ENCODE measurements at places on chromosomes 7 and 10.
A peak's percentile ranks its signal among the peaks of the same experiment; 100 is the strongest.

DNA sequence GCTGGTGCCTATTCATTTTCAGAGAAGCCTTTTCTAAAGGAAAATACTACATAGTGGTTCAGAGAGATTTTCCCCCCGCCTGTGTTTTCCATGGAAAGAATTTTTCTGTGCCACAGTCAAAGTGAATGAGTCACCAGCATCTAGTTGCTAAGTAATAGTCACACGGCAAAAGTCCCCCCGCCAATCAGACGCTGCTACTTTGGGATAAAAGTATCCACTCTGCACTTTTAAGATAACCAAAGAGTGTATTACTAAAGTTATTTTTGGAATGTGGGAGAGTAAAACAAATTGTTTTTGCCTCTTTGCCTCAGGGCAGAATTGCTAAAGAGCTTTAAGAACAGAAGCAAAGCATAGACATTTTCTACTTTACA lies 23.5 kb downstream of the ABLIM1 start:
- DNase-seq = no peak

DNA sequence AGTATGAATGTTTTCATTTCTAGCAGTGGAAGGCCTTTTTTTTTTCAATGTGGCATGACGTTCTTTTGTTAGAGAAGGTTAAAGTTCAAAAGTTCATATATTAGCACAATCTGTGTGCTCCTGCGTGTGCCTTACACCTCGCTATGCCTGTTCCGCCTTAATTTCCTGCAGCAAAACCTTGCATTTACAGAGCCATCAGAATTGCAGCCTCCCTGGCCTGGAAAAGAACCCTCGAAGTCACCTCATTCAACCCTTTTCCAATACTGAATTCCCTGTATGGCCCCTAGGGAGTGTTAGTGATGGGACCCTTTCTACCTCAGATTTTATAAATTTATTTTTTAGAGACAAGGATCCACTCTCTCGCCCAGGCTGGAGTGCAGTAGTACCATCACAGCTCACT lies 103.5 kb upstream of the ZNF438 start:
- DNase-seq = no peak

DNA sequence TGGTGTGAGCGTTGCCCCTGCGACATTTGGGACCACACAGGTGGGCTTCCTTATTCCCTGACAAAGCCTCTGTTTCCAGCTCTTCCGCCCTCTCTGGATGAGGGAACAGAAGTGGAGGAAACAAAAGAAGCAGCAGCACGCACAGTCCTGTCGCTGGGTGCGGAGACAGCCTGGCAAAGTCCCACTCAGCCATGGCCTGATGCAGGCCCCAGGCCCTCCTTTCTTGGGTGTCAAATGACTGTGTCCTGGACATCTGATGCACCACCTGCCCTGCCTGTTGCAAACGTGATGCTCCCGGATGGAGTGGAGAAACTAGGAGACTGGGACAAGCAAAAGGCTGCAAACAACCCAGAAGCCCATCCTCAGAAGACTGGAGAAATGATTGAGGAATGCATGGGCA lies 20.7 kb downstream of the ZMIZ2 start:
- no peak for DNase-seq

GRCh38 chr7:27108390-27109127 lies 6.1 kb upstream of the HOXA2 start:
- no peak for DNase-seq

- DNase-seq = no peak
Observed at GRCh38 chr10:124537166-124537725, 75.6 kb downstream of the LHPP start.

DNA sequence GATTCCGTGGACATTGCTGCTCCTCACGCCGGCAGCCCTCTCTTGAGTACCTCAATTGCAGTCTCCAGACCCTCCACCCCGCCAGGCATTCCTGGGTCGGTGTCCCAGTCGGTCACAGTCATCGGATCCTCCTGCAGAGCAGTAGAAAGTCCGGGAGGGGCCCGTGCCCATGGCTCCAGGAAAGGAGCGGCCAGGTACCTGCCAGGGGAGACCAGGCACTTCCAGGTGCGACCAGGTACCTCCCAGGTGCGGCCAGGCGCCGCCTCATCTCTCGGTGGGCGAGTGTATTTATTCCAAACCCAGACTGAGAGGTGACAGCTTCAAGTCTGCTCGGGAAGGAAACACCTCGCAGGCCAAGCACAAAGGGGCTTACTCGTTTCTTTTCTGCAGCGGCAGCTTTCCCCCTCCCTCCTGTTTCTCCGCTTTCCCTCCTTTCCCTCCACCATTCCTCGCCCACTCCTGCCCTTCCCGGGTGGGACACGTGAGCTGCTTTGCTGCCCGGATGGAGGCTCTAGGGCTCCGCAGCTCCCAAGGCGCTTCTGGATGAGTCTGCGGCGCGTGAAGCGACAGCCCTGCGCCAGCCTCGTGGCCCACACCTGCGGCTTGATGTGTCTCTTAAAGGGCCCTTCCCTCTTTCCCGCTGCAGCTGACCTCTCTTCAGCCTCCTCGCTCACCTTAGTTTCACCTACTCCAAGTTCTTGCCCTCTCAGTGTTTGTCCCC lies 39.4 kb upstream of the AGK start:
- DNase-seq = no peak

- DNase-seq = no peak
Observed at GRCh38 chr7:67484244-67484751, 487.7 kb downstream of the TYW1 start.

DNA sequence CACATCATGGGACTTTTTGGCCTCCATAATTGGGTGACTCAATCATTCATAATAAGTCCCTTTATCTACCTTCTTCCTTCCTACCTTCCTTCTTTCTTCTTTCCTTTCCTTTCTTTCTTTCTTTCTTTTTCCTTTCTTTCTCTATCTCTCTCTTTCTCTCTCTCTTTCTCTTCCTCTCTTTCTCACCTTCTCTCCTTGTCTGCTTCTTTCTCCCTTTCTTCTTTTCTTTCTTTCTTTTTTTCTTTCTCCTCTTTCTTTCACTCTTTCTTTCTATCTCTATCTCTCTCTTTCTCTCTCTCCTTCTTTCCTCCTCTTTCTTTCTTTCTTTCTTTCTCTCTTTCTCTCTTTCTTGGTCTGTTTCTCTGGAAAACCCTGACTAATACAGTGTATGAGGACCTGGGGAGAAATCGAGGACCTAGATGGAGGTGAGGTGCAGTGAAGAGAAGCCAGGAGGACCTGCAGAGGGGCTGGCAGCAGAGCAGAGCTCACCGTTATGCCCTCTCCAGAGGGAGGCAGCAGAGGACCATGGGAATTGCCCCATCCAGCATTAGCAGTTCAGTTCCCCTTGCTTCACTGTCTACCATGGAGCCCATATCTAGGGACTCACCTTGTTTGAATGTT lies 52.7 kb upstream of the BTRC start:
- DNase-seq = no peak

- DNase-seq = peak; percentile 39
Observed at GRCh38 chr10:80530251-80530650, 7.5 kb upstream of the SH2D4B start.

DNA sequence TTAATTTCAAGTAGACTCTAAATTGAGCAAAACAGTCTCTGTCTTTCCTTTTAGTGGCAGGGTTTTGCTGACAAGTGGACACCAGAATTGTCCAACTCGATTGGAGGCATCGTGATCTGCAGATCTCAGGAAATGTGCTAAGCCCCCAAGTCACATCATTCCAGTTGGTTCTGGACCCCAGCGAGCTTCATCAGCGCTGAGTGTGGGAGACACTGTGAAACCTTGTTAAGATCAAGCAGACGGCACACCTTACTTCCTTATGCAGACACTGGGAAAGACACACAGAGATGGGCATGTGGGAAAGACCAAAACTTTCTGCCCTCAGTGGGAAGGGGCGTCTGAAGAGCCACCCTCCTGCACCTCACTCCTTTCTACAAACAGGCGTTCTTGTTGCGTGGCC lies 440.8 kb downstream of the GLRX3 start:
- no peak for DNase-seq

- DNase-seq = no peak
Observed at GRCh38 chr10:72328045-72328828, 26.5 kb downstream of the DNAJB12 start.

DNA sequence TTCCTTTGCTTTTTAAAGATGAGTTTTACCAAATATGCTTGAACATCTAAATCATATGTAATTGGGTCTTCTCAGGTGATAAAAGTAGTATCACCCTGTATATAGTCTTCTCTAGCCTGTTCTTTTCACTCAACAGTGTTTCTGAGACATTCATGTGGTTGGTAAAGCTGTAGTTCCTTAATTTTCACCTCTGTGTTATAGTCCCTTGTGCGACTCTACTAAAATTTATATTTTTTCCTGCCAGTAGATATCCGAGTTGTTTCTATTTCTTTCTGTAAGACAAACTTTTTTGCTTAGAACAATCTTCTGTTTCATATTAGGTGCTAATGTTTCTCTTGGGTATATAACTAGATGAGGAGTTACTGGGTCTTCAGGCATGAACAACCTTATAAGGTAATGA lies 35.6 kb downstream of the SYPL1 start:
- DNase-seq = no peak

GRCh38 chr7:98807068-98808048 lies 62.5 kb downstream of the TMEM130 start:
- DNase-seq = no peak

DNA sequence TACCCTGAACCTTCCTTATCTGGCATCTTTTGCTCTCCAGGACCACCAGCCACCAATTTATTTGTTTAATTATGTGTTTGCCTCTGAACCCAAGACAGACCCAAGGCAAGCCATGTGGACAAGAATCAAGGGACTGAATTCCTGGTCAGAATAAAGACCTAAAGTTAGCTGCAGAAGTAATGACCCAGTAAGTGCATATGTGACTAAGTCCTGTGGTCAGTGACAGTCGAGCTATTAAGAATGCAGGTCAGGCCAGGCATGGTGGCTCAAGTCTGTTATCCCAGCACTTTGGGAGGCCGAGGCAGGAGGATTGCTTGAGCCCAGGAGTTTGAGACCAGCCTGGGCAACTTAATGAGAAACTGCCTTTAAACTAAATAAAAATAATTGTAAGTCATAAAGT lies 139.4 kb downstream of the CCDC71L start:
- no peak for DNase-seq

DNA sequence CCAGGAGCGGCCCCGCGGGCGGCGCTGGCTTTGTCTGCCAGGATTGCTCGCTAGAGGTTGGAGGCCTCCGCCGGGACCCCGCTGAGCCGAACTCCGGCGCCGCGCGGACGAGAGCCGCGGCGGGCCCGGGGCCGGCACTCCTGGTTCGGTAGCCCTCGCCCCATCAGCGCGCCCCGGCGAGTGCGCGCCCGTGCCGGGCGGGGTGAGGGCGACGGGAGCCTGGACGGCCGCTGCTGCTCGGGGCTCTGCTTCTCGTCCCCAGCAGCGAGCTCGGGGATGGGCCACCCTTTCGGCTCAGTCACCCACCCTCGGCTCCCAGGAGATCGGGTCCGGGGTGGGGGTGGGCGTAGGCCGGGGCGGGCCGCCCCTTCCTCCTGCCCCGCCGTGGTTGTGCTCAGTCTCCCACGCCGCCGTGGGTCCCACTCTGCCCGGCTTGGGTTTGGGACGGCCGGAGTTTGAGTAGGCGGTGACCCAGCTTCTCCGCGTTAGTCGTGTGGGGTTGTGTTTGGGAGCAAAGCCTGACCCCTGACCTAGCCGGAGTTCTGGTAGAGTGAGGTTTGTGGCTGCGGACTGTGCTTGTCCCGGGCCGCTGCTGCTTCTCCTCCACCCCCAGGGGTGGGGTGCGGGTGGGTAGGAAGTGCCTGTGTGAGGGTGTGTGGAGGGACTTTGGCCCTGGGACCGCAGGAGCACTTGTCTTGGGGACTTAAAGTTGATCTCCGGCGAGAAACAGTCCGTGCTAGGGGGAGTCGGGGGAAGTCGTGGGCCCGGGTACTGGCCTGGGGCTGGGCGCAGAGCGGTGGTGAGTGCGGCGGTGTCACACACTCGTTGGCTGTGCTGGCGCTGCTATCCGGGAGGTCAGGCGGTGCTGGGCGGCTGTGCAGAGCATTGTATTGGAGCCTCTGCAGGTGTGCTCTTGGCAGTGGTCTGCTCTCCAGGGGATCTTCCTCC lies 677 bp downstream of the TSPAN14 start:
- DNase-seq = no peak

DNA sequence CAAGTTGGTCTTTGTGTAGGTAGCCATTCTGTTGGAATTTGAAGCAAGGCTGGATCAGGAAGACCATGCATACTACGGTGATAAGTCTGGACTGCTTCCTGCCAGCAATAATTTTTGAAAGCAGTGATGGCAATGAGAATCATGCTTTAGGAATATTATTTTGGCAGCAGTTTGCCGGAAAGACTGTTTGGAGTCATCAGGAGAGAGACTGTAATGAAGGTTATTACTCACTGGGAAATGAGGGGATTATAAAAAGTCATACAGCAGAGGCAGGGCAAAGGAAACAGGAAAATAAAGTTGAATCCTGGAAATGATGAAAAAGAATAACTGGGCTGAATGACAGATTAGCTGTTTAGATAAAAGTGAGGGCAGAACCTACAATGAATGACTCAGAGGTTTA lies 1136.8 kb upstream of the AUTS2 start:
- no peak for DNase-seq

DNA sequence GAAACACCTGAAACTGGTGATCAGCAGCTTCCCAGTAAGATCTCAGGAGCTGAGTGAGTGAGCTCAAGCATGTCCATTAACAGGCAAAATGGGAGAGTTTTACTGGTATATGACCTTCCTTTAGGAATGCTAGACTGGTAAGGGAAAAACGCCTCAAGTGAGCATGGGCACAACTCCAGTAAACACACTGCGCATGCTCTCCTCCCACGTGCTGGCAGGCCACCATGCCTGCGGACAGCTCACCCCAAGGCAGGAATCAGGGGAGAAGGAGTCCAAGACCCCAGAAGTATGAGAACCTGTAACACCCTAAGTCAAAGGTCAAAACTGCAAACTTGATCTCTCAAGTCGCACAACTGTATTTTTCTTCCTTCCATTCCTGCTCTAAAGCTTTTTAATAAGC lies 128.3 kb downstream of the CD36 start:
- DNase-seq = no peak

GRCh38 chr7:106592282-106593027 lies 68.5 kb downstream of the CCDC71L start:
- DNase-seq = no peak

GRCh38 chr7:55144333-55145317 lies 125.8 kb downstream of the EGFR start:
- no peak for DNase-seq

DNA sequence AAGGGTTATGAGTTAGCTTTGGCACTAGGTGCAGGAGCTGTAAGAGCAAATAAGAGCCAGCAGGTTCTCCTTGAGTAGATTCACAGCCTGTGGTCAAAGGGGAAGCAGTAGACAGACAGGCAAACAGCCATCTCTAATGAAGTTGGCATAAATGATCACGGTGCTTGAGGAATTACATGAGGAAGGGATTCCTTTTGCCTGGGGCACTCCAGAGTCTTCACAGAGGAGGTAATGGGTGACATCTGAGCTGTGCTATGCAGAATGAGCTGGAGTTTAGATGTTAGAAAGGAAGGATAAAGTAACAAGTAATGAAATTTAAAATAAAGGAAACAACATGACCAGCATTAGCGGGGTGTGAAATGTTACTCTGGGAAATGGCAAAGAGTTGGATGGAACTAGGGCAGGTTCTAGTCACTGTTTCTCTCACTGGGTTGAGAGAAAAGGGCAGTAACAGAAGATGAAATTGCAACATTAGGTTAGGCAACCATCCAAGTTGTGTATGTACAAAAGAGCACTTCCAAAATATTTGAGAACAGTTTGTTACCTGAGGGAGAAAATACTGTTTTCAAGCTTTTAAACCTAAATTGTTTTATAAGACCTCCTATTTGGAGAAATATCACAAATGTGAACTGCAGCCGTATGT lies 613.8 kb downstream of the PHTF2 start:
- no peak for DNase-seq

GRCh38 chr10:128180843-128181242 lies 54.6 kb upstream of the MKI67 start:
- DNase-seq = peak; percentile 13
